CD4-positive, alpha-beta T cell treated with Interleukin-12 subunit alpha and Interleukin-12 subunit beta, for 1 hour (primary cell): ENCODE measurements at places on chromosomes 7 and 10.
A peak's percentile ranks its signal among the peaks of the same experiment; 100 is the strongest.

DNA sequence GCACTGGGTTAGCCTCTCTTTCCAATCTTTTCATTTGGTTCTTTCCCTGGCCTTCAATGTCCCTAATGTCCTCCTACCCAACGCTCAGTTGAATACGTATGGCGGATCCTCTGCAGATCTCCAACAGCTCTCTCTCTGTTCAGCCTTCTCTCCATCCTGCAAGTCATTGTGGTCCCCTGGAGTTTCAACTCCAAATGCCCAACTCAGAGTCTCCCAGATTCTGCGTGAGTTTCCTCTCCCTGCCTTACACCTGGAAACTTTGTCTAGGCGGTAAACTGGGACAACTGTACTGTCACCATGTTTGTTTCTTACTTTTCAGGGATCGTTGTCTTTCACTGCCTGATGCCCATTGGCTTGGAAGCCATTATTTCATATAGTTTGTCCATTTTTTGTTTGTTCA is 273.1 kb downstream of the TNS3 start:
- DNase-seq = no peak

DNA sequence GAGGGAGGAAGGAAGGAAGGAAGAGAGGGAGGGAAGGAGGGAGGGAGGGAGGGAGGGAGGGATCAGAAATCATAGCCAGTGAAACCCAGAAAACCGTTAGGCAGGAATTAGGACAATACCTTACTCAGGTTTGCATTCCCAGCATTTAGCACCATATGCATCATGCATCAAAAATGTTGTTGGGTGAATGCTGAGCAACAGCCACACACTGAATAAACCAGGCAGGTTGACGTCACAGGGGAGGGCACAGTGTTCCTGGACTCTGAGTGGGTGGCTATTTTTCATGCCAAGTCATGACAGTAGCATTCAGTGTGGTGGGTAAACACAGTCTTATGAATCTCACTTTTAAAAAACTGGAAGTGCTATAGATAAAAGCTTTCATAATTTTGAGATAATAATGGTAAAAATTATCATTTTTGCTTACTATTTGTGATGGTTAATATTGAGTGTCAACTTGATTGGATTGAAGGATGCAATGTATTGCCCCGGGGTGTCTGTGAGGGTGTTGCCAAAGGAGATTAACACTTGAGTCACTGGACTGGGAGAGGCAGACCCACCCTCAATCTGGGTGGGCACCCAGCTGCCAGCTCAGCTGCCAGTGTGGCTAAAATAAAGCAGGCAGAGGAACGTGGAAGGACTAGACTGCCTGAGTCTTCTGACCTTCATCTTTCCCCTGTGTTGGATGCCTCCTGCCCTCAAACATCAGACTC is 199.1 kb upstream of the PRKCQ start:
- DNase-seq = no peak

DNA sequence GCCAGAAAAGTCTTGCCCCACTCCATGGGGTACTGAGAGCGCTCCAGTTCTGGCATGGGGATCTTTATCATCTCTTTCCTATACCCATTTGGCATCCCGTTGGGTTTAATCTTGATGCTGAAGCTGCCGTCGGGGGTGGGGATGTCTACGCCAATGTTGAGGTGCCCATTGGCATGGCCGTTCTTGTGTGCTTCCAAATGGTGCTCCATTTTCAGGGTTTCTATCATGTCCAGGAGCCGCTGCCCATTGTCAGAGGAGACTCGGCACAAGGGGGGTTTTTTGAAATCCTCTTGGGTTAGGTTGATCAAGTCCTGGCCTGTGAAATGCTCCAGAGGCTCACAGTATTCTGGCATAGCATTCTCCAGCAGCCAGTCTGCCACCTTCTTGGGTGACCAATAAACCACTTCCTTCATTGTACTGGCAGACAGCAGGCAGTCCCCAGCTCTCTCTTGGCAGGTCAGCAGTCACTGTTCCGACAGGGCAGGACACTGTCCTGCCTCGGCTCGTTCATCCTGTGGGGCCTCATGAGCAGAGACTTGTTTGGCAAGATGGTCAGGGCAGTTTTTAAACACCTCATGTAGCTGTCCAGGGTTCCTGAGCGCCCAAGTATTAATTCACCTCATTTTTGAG is 92.5 kb upstream of the ASAH2 start:
- DNase-seq = no peak

GRCh38 chr7:133709036-133709880 is 417.9 kb upstream of the LRGUK start:
- no peak for DNase-seq

DNA sequence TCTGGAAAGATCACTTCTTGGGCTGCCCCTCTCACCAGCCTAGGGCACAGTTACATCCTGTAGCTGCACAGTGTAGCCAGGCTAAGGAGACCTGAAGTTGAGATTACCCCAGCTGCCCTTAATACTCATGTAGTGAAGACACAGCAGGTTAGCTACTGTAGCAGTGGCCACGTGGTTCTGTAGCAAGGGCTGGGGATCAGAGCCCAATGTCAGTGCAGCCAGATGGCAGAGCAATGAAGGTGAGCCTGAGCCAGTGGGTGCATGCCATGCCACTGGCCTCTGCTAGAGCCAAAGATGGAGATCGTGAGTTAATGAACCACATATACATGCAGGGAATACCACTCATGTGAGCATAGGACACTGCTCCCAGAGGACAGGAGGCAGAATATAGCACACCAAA is 15.5 kb downstream of the AMPH start:
- DNase-seq = no peak

DNA sequence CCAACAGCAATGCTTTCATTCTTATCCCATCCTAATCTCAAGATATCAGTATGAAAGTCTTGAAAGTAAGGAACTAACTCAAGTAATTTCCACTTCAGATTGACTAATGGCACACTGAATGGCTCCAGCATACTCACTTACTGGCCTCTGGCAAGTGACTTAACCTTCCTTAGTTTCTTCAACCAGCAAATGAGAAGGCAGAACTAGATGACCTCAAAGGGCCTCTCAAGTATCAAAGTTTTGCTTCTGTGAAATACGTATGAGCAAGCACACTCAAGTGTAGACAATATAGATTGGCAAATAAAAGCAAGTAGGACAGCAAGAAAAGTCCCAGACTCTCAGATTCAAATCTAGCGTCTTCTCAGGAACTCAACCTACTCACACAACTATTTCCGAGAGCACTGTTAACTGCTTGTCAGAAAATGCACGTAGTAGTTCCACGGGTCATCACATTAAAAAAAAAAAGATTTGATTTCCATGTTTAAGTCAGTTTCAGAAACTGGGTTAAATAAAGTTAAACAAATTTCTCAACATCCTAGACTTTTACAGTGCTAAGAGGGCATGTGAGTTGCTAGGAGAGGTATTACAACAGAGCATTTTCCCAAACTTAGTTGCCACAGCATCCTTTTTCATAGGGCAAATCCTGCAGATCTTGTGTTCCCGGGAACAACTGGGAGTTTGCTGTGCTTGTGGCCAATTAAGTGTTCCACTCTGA is 276.9 kb upstream of the KLF14 start:
- DNase-seq = peak; percentile 55

DNA sequence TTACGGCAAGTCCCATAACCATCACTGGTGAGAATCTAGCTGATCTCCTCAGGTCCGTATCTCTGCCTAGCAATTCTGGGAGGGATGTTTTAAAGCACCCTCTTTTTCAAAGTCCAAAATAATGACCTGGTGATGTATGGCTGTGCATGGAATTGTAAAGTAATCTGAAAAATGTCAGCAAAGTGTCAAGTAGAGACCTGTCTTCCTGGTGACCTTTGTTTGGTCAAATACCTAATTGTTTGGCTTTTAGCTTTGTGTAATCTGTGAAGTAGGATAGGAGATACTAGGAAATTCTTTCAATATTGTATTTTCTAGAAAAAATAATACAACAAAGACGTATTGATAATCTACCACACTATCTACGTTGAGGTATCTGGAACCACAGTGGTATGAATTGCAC is 51.0 kb downstream of the ABCB5 start:
- DNase-seq = no peak

DNA sequence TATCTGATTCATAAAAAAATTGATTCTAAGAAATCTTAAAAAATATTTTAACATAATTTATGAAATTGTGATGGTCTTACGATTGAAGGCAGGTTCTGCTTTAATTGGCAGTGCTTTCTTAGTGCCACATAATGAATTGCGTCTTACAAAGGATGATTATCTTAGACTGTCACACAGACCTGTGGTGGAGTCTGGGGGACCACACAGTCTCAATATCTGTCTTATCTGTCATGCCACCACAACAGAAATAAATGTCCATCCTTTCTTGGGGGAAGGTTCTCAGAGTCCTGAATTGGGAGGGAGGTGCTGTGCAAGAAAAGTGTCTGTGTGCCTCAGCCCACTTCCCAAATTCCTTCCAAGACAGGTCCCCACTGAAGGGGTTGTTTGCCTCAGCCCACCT is 34.0 kb downstream of the ZDHHC6 start:
- DNase-seq = no peak

DNA sequence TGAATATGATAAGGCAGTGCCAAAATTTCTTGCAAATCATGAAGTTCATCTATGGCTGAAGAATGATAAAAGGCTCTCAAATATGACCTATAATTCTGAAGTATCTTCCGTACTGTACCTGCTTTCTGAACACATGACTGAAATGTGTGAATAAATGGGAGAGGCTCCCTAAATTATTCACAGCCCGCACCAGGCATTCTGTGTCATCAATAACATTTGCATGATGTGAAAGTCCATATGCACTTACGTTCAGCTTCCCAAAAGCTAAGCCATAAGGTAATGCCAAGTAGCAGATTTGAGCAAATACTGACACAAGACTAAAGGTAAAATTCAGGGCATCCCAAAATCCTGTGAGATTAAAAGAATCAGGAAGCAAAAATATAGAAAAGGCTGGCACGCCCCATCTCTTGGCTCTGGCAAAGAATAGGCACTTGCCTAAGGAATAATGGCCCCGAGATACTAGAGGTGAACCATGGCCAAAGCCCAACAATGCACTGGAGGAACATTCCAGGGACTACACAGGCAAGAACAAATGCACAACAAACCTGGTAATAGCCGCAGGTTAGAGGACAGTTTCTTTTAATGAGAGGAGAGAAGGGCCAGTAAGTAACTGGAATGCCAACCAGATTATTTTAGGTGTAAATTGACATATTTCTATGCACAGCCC is 280.5 kb downstream of the IPMK start:
- no peak for DNase-seq

DNA sequence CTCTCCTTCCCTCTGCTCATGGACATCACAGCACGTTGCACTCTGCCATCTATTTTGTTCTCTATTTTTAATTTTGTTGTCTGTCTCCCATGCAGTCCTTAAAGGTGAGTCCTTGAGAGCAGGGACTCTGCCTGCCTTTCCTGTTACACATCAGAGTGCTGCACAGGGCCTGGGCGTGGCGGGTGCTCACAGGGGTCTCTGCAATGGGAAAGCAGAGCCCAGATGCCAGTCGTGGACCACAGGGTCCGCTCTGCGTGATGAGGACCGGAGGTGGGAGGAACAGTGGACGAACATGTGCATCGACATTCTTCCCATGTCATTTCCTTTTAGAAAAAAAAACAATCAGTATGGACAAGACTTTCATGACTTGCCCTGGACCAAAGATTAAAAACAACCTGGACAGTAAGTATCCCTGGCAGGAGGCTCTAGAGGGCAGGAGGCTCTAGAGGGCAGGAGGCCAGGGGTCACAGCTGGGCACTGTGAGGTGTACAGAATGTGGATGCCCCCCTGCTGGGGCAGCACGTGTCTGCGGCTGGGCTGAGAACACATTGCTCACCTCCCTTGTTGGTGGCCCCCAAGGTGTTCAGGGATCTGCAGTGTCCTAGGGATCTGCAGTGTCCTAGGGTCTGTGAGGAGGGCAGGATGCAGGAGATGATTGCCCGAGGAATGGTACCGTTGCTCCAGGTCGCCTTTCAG is 29.6 kb upstream of the ZNF488 start:
- no peak for DNase-seq

GRCh38 chr10:71143170-71143569 is 69.2 kb upstream of the UNC5B start:
- DNase-seq = no peak

GRCh38 chr10:73983096-73984047 is 14.5 kb upstream of the VCL start:
- no peak for DNase-seq

DNA sequence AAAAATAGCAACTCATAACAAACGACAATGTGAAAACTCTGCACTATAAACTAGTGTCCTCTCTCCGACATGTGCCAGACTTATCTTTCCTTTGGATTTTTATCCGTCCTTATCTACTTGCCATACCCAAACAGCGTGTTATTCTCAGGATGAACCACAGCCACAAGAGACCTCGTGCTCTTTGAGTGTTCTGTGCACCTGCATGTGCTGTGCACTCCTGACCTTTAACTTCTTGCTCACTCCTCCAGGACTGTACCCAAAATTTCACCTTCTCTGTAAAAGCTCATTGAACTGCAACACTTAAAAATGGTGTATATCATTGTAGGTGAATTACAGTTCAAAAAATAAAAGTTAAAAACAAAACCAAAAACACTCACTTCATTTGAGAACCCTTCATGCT is 58.0 kb upstream of the SLC35G1 start:
- DNase-seq = no peak

DNA sequence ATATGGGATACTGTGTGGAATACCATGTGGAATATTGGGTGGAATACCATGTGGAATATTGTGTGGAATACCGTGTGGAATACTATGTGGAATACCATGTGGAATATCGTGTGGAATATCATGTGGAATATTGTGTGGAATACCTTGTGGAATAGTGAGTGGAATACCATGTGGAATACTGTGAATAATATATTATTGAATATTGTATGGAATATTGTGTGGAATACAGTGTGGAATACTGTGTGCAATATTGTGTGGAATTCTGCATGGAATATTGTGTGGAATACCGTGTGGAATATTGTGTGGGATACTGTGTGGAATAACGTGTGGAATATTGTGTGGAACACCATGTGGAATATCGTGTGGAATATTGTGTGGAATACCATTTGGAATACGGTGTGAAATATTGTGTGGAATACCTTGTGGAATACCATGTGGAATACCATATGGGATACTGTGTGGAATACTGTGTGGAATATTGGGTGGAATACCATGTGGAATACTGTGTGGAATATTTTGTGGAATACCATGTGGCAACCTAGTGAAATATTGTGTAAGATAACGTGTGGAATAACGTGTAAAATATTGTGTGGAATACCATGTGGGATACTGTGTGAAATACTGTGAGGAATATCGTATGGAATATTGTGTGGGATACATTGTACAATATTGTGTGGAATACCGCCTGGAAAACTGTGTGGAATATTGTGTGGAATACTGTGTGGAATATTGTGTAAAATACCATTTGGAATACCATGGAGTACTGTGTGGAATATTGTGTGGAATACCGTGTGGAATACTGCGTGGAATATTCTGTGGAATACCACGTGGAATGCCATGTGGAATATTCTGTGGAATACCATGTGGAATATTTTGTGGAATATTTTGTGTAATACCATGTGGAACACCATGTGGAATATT is 133.9 kb upstream of the CHST15 start:
- no peak for DNase-seq

GRCh38 chr7:82317257-82317721 is 126.3 kb downstream of the CACNA2D1 start:
- no peak for DNase-seq

DNA sequence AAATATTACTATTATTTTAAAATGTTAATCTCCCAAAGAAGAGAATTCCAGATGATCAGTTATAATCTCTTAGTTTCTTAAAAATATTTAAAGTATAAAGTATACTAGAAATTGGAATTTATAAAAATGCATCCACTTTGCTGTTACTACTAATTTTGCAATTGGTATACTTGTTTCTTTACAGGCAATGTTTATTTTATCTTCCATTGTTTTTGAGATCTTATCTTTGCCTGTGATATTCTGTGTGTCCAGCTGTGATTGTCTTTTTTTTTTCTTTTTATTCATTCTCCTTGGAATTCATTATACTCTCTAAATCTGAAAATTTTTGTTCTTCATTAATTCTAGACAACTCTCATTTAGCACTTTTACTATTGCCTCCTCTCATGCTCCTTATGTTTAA is 652.6 kb downstream of the TNS3 start:
- no peak for DNase-seq
